SW 1271 (cell line): ENCODE measurements at places on chromosomes 1 and 21.
A peak's percentile ranks its signal among the peaks of the same experiment; 100 is the strongest.

DNA sequence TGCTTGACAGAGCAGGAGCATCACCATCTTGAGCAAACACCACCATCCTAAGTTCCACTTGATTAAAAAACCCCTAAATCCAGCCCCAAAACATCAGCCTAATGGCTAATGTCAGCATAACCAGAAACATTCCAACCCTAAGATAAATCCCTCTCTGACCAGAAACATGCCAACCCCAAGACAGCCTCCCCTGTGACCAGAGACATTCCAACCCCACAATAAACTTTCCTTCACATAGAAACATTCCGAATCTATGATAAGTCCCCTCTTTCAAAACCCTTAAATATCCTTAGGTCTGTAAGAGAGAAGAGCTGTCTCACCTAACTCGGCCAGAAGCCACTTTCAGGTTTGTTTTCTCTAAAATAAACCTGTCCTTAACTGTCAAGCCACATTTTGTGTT lies 17.4 kb upstream of the SLC2A5 start:
- no peak for DNase-seq

GRCh38 chr1:117567435-117567834 lies 38.4 kb upstream of the TENT5C start:
- no peak for DNase-seq

DNA sequence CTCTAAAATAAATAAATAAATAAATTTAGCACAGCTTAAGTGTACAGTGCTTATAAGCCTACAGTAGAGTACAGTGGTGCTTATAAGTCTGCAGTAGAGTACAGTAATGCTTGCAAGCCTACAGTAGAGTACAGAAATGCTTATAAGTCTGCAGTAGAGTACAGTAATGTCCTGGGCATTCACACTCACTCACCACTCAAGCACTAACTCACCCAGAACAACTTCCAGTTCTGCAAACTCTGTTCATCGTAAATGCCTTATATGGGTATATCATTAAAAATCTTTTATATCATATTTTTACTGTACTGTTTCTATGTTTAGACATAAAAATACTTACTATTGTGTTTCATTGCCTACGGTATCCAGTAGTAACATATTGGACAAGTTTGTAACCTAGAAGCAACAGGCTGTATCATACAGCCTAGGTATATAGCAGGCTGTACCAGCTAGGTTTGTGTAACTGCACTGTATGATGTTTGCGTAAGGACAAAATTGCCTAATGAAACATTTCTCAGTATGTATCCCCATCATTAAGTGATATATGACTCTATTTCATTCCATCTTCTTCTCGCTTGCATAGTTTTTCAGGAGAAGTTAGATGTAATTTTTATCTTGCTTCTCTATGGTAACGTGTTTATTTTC lies 14.0 kb upstream of the S100B start:
- DNase-seq: no peak

- no peak for DNase-seq
These were observed 7.2 kb upstream of the NHLH1 start for GRCh38 chr1:160359559-160360226.

GRCh38 chr1:28370239-28371009 lies 884 bp downstream of the PHACTR4 start:
- DNase-seq: peak; percentile 24

DNA sequence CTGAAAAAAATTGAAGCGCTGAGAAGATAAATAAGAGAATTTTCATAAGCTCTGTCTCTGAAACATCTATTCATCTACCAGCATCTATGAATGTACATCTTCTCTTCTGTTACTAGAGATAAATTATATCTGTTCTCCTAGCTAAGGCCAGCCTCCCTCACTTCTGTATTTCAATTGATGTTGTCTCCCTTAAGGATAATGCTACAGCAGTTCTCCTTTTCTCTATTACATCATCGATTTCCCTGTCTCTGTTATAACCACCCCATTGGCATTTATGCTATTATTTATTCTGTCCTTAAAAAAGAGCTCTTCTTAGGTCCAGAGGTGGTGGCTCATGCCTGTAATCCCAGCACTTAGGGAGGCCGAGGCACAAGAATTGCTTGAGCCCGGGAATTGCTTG lies 42.9 kb upstream of the TMCO2 start:
- DNase-seq: no peak

DNA sequence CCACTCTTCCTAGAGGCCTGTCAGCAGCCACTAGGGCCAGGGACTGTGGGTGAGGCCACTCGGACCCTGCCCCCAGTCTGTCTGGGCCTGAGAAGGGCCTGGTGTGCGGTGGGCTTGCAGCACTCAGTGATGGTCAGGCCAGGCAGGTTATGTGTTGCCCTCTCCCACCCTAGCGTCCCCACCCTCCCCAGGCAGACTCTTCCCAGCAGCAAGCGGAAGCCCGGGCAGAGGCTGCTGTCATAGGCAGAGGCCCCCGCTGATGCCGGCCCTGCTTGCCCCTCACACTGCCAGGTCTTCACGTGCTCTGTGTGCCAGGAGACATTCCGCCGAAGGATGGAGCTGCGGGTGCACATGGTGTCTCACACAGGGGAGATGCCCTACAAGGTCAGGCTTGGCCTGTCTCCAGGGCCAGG lies 6.6 kb downstream of the ZBTB48 start:
- DNase-seq: no peak

GRCh38 chr1:8728464-8728863 lies 89.0 kb downstream of the RERE start:
- no peak for DNase-seq
